ENCODE measurements at places on chromosomes 1 and 21. TPM values are rescaled to one million over a fixed set of nuclear protein-coding genes. Genes with fewer than 3 reads are reported as not detected.

GRCh38 chr1:221099747-221100595 is 220.7 kb downstream of the HLX start:
- DNase-seq = no peak

- DNase-seq = peak; percentile 62
Observed at GRCh38 chr1:232385221-232385620, 244.7 kb downstream of the SIPA1L2 start.

DNA sequence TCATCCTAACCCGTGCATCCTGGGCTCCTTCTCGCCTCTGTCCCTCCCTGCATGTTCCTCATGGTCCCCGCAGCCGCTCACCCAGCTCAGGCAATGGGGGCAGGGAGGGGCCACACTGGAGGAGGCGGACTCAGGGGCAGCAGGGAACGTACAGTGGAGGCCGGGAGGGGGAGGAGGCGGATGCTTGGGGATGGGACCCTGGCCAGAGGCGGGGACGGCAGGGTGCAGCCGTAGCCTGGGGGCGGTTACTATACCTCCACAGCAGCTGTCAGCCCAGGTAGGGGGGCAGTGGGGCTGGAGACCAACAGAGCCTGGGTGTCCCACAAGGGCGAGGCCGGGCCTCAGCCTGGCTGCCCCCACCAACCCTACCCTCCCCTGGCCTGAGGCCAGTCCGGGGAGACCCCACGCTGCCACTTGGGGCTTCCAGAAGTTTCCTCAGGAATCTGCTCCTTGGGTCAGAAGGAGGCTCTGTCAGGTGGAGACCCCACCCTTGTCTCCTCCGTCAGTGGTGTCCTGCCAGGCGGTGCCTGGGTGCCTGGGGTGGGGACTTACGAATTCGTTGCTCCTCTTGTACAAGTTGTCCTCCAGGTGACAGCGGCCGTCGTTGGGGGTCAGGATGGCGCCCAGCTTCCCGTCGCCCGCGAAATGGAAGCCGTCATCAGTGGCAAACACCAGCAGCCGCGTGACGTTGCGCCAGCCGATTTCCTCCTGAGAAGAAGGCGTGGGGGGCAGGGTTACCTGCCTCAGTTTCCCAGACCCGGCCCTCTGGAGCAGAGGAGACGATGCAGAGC is 20.7 kb downstream of the ITGB2 start:
- no peak for DNase-seq

DNA sequence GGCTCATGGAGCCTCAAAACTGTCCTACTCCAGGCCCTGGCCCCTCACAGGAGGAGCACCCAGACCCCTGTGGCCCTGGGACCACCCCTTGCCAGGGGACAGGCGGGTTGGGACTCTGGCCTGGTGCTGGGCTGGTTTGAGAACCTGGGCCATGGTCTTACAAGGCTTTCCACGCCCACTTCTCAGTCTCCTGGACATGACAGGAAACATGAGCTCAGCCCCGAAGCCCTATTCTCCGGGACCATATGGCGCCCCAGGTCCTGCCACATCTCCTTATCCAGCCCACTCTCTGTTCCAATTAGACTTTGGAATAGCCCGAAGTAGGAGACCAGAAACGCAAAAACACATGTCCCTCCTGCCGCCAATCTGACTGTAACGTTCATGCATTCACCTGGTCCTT is 47.9 kb downstream of the KCNAB2 start:
- no peak for DNase-seq

DNA sequence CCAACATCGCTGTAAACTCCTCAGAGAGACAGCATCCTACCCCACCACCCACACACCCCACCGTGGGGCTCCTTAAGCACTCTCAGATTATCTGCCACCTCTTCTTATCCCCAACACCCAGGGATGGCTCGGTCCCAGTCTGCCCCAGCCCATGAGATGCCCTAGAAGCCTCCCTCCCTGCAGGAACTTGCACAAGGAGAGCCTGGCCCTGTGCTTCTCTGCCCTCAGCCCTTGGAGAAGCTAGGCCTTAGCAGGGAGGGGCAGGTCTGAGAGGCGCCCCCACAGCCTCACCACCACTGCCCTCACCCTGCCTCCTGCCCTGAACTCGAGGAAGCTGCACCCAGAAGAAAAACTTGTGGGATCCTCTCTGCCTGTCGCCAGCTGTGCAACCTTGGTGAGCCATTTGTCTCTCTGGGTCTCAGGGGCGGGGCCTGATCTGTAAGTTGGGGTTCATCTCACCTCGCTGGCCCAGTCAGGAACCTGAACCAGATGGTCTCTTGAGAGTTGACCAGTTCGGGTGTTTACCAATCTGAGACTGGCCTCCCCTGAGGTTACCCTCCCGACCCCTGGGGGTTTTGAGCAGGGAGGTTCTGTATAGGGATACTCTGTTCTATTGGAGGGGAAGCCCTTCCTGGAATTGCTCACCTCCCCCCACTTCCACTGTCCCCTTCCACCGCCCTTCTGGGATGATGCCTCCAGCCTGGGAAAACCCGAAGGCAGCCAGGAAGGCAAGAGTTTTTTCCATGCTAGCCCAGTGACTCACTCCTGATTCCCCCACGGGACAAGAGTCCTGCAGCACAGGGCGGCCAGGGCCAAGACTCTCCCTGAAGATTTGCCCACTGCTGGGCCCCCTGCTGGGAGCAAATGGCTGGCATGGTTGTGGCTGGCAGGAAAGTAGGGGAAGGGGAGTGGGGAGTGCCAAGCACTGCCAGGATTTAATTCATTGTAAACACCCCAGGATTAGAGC is at the start of gene S100A3:
Gene S100A3 (minus strand): TSS at position 537 of the 967 bp plus-strand sequence. CDS start 773 bp downstream, outside the sequence.
- peak; percentile 75 for DNase-seq

DNA sequence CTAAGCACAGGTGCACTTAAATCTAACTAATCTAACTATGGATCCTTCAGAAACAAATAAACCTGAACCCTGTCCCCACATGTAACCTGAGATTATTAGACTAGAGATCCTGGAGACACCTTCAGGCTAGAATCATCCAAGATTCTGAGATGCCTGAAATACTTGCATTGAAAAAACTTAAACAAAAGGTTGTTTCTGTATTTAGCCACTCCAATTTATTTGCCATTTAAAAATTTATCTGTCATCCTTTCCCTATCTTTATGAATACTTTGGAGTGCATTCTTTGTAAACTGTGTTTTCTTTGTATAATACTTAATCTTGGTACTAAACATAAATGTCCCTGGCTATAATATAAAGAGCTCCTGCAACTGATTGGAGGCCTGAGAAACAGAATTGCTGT is 270.7 kb downstream of the NCAM2 start:
- DNase-seq = no peak

DNA sequence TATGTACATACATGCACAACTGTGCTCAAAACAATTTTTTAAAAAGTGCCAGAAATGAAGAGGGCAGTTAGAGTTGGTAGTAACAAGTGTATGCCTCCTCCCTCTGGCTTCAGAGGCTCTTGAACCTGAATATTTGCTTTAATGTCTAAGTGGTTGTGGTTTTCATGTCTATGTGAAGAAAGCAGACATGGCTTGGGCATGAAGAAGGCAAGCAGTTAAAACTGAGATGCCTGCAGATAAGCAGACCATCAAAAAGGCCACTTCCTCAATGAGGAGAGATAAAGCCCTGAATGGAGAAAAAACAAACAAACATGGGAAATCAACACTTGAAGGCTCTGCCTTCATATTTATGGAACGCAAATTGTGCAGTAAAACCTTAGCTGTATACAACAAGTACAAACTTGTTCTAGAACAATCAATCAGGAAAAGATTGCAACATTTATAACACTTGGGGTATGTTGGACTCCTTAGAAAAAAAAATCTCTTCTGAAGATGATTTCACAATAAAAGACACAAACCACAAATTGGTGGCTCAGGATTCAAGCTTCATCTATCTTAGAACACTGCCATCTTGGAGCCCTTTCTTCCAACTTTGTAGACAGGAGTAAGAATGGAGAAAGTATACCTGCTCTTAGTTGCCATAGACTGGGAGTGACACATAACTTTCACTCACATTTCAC is 52.7 kb upstream of the PLA2G4A start:
- DNase-seq = peak; percentile 22

GRCh38 chr1:11194407-11195176 is 5.4 kb downstream of the ANGPTL7 start:
- DNase-seq = no peak

GRCh38 chr1:54699936-54700525 is 15.6 kb upstream of the TTC4 start:
- no peak for DNase-seq

DNA sequence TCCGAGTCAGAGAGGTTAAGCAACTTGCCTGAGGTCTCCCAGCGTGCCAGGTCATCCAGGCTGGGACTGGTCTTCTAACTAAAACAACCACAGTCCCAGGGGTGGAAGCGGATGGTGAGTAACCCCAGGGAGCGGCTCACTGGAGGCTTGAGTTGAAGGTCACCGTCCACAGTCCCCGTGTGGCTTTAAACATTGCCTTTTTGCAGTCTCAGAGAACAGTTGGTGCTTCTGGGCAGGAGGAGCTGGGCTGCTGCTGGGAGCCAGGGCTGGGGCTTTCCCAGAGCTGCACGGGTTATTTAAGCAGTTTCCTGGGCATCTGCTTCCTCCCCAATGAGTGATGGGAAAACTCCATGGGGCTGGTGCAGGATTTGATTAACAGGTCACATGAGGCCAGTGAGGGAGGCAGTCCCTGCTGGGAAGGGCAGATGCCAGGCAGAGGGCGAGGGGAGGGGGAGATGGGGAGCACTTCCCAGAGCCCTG is 12.3 kb downstream of the ARHGEF10L start:
- DNase-seq = no peak

The CPT2 gene
- total RNA-seq = 21.2 TPM

The MFSD2A gene
- total RNA-seq = 54.0 TPM
